ENCODE measurements at places on chromosomes 4 and X. TPM values are rescaled to one million over a fixed set of nuclear protein-coding genes. Genes with fewer than 3 reads are reported as not detected.

CENPI gene
- total RNA-seq = 28.8 TPM

SMS gene
- total RNA-seq = 174 TPM

DACH2 gene
- total RNA-seq = not detected

IL2RG gene
- not detected for total RNA-seq

AP1S2 gene
- 60.6 TPM for total RNA-seq

TMEM144 gene
- 2.0 TPM for total RNA-seq

SUPT20HL1 gene
- total RNA-seq = not detected

POU3F4 gene
- total RNA-seq = not detected

SHROOM2 gene
- total RNA-seq = 11.9 TPM

NAP1L3 gene
- total RNA-seq = 0.86 TPM

AP1AR gene
- 16.0 TPM for total RNA-seq

ADH6 gene
- total RNA-seq = not detected

C4orf50 gene
- total RNA-seq = not detected

TSPAN7 gene
- not detected for total RNA-seq

CLTRN gene
- total RNA-seq = 0.18 TPM

PWWP3B gene
- total RNA-seq = 2.9 TPM

TLR6 gene
- 0.58 TPM for total RNA-seq

HSD17B13 gene
- total RNA-seq = 1.1 TPM

STBD1 gene
- total RNA-seq = 4.3 TPM

TKTL2 gene
- total RNA-seq = not detected

MAOB gene
- total RNA-seq = 0.89 TPM

FAM184B gene
- not detected for total RNA-seq

All from myometrial cell (primary cell).